ENCODE measurements at places on chromosomes 5 and 9.

- peak; percentile 70 for DNase-seq
These were observed 51.5 kb downstream of the MLLT3 start for GRCh38 chr9:20570756-20571155.

DNA sequence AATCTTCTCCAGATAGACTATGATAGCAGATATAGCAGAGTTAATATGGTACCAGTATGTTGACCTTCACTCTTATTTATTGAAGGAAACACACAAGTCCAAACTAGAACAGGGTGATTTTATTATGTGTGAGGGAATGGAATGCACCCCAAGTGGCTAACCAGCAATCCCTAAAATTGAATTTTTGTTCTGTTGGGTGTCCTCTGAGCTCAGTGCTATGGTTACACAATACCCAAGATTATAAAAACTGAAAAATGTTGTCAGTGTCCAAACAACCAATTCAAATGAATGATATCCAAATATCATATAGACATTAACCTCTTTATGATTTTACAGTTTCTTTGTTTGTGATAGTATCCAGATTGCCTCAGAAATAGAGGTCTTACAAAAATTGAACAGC lies 60.9 kb downstream of the NNT start:
- DNase-seq: no peak

DNA sequence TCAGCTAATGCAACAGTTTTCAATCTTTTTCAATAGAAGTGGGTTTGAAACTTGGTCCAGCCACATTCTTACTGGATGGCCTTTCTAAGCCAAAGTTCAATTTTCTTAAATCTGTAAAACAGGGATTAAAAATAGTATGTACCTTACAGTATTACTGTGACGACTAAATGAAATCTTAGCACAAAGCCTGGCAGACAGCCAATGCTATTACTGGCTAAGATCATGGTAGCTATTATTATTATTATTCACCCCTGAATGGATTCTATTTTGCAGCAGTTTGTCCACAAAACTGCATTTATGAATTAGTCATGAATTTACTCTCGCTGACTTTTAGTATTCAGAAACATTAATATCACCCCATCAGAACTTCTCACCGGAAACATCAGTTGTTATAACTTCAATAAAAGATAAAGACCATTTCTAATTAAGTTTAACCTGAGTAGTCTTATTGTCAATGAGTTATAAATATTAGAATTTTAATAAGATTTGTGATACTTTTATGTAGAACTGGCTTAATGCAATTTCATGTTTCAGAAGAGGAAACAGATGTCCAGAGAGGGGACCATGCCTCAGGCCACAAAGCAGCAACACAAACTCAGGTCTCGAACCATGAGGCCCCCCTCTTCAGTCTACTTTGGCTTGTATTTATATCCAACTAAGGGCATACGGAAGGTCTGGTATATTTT lies 468.2 kb downstream of the ARHGEF28 start:
- DNase-seq: peak; percentile 37

- peak; percentile 12 for DNase-seq
These were observed 40.0 kb downstream of the CPLANE1 start for GRCh38 chr5:37208883-37209797.

DNA sequence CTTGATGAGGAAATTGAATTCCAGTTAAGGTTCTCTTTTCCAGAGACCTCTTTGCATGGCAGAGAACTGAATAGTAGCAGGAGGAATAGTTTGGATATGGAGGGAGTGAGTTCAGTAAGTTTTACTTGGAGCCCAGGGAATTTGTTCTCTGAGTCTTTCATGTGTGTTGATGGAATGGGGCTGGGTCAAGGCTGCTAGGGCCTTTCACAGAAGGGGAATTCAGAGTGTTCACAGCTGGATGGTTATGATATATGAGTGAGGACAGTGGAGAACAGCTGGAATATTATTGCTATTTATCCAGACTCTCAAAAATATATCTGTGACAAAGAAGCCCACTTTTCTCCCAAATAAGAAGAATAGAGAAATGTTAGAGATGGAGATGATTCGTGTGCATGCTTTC lies 372.8 kb downstream of the PLK2 start:
- no peak for DNase-seq

DNA sequence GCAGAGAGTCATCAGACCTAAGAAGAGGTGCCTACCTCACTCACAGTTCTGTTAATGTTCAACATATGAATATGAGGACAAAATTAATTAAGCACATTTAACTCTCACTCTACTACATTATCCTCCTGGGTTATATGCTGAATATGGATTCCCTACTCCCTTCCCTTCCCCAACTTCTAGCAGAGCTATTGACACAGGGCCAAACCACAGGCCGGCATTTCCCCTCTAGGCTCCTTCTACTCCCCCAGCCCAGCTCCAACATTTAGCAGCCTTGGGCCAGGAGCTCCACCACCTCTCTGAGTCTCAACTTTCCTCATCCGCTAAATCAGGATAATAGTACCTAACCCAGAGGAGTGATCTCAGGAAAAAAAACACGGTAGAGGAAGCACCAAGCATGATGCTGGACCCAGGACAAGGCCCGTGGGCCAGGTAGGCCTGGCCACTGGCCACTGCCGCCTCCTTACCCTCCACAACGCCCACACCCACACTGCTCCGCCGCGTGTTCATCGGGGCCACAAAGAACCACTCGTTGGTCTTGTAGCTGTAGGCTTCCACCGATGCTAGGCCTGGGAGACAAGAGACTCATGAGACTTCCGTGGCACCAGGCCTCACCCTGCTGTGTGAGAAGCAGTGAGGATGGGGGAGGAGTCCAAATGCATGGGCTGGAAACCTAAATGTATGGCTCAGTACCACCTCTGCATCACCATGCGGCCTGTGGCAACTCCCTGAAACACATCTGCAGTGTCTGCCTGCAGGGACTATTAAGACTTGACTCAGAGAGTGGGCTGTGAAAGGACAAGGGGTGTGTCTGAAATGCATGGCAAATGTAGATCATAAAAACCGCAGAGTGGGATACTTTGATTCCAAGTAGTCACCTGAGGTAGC lies 98.8 kb downstream of the KLHL3 start:
- DNase-seq: no peak

DNA sequence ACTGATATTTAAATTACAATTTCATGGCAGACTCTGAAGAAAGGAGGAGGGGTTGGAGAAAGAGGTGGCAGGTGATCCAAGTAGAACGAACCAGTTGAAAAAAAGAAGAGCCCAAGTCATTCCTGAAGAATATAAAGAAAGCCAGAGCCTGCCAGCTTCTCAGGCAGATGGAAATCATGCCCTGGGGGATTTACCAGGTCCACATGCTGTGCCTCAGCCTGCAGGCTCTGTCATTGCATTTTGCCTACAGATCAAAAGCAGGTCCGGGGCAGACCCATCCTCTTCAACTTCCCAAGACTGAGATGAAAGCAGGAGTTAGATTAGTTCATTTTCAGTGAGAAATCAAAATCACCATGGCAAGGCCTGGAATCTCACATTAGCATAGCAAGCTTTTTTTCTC lies 48.5 kb downstream of the GDNF start:
- DNase-seq: no peak

GRCh38 chr9:71303351-71303750 lies 181.9 kb upstream of the TRPM3 start:
- DNase-seq: peak; percentile 1

DNA sequence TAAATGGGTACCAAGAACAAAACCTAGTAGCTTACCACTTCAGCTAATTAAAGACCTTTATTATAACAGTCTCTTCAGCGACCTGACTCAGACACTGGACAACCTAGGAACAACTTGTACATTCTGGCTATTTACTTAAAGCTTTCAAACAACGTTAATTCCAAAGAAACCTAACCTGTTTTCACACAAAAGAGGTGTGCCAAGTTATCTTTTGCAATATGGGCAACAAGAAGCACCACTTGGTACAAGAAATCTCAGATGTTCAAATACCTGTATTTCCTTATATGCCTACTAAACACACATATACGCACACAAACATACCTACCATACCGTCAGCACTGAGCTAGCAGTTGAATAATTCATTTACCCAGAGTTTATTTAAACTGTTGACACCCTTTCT lies 23.0 kb downstream of the RNF145 start:
- DNase-seq: no peak

- peak; percentile 72 for DNase-seq
These were observed 61.7 kb downstream of the OTULIN start for GRCh38 chr5:14726066-14726838.

DNA sequence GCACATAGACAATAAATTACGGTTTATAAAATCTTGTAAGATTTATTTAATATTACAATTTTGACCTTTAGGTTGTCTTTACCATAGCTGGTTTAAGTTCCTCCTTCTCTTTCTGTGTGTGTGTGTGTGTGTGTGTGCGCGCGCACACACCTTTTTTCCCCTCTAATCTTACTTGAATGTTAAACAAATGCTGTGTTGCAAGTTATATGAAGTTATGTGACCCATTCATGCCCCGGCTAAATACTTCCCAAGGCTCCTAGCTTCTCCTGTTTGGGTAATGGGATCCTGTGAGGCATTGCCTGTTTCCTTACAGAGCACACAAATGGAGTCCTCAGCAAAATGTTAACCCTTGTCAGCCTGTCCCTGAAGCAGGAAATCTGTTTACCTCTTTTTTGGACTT lies 125.6 kb upstream of the ZNF608 start:
- DNase-seq: no peak

GRCh38 chr9:121821326-121821725 lies 169.9 kb downstream of the DAB2IP start:
- DNase-seq: no peak

- DNase-seq: no peak
These were observed 34.9 kb downstream of the NREP start for GRCh38 chr5:111722140-111722539.

DNA sequence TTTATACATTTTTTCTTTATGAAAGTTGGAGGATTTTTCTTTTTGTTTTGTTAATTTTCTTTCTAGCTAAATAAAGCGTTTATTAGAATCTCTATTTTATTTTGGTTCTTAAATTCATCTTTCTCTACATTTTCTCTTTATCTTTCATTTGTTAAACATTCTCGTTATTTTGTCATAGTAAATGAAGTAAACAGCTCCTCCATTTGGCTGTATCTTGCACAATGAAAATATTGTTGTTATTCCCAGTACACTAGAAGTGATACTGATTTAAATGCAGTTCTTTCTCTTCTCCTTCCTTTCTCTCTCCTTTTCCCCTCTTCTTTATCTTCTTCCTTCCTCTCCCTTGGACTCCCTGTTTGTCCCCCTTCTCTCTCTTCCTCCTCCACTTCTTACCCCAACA lies 88.8 kb downstream of the FER start:
- no peak for DNase-seq

- peak; percentile 89 for DNase-seq
These were observed 218.0 kb downstream of the MAN2A1 start for GRCh38 chr5:109907731-109908130.

DNA sequence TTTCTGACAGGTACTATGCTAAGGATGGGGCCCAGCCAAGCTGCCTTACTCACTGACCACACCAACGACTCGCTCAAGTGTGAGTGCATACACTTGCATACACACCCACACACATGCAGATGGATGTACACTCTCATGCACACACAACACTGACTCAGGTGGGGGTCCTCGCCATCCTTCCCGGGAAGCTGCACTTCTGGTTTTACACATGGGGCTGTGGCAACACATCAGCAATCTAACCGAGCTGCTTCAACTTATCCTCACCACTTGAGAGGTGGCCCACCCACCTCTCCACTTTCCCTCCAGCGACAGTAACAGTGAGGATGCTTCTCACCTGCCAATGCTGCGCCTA lies 67.2 kb upstream of the SLC25A51 start:
- peak; percentile 44 for DNase-seq
